ENCODE measurements at places on chromosomes 4 and X.

- no peak for DNase-seq
Measured at GRCh38 chr4:63430105-63430504, 979.1 kb downstream of the TECRL start.

DNA sequence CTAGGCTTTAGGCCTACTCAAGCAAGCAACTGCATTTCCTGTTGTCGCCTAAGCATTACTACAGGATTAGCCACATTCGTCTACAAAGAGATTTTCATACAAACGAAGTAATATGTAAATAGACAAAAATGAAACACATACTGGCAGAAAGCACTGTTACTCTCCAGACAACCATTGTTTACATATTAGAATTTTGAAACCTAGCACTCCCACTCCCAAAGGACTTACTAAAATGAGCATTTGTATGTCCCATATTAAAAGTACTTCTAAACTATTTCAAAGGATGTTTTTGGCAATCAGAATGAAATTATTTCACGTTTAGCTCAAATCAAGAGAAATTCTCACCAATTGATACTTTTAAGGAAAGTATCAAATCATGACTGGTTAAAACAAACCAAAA lies 570.8 kb downstream of the PRR32 start:
- DNase-seq, result no peak

DNA sequence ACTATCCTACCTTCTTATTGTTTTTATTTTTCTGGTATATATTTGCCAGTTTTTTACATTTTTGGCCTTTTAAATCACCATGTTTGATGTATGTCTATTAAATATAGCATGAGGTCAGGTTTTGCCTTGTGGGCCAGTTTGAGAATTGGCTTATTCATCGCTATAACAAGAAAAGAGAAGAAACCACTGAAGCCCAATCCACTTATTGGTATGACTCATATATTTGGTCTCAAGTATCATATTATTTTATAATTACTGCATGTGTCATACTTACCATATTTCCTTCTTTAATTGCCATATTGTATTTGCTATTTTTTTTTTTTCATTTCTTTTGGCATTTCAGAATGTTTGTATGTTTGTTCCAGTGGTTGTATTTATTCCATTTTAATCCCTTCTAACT lies 99.3 kb downstream of the IRF2 start:
- DNase-seq, result no peak

DNA sequence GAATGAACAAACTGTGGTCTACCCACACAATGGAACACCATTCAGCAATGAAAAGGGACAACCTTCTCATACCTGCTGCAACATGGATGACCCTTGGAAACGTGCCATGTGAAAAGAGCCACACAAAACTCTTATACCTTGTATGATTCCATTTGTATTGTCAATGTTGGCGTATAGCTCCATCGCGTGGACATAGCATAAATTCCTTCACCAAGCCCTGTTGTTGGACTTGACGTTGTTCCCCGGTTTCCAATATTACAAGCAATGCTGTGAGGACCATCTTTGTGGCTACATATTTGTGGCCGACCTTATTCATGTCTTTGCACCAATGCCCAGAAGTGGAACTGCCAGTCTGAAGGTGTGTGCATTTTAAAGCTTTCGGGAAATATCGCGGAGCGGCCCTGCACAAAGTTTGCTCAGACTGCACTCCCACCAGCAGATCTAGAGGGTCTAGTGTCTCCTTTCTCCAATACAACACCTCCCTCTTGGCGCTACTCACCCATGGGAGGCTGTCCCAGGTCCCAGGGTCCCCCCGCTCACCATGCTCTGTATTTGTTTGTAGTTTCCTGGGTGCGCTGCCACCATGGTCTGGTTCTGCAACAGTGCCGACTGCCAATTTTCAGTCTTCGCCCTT lies at the start of gene CLDN34:
TSS of gene CLDN34 (plus strand) at position 584 of the 634 bp plus-strand sequence. CDS start at position 584, 0 bp downstream.
- no peak for DNase-seq

GRCh38 chr4:152524427-152524826 lies 11.5 kb downstream of the FBXW7 start:
- no peak for DNase-seq

DNA sequence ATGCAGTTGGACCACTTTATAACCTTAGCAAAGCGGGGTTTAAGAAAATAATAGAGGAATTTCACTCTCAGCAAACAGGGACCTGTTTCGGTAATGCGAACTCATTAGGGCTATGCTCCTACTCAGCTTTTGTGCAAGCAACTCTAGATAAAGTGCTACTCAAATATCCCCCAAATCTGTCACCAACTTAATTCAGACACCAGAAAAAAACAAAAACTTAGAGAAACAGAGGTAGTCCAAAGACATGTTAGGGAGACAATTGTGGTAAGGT lies 123.0 kb downstream of the CAMK2D start:
- DNase-seq, result no peak

- DNase-seq, result no peak
Measured at GRCh38 chrX:100829730-100830129, 9.5 kb downstream of the CSTF2 start.

DNA sequence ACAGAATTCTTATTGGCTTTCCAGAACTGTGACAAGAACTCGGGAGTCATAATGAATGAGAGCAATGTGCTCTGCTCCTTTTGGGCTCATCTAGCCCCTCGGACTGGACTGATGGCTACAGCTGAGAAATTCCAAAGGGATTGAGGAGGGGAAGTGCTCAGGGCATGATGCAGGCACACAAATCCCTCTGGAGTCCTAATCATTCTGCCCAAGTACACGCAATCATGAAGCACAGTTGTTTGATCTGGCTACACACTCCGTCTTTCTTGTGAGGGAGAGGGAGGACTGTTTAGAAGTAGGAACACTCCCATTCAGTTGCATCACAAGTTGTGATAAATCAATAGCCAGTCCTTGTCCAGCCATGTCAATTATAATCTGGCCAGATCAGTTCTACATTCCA lies 237.5 kb downstream of the COL25A1 start:
- no peak for DNase-seq

DNA sequence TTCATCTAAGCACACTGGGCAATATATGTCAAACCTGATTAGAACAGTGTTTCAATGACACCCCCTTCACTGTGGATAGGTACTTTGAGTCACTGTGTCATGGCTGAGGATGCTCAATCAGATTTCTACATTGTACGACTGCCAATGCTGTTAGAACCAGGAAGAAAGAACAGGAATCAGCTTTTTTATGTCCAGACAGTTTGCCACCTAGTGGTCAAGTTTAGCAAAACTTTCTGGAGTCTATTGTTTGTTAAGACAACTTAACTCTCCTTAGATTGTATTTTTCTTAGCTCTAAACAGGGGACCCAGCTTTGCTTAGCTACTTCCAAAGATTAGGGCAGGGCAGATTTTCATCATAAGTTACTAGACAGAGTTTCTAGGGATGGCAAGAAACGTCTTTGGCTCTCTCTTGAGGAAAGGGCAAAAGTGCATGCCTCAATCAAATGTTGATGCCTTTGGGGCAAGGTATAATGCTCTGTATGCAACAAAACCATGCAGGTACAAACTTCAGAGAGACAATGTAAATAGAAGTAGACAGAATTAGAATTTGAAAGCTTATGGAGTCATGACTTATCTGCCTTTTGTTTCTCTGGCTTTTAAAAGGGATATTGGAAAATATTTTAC lies 40.5 kb upstream of the BMP3 start:
- peak; percentile 43 for DNase-seq

GRCh38 chr4:40622913-40623312 lies 6.8 kb downstream of the RBM47 start:
- DNase-seq, result no peak

GRCh38 chrX:23332888-23333821 lies 1.5 kb upstream of the PTCHD1 start:
- no peak for DNase-seq

- no peak for DNase-seq
Measured at GRCh38 chrX:111467896-111468295, 43.5 kb upstream of the SERTM2 start.

GRCh38 chrX:112377481-112377880 lies 294.9 kb upstream of the TRPC5 start:
- no peak for DNase-seq

GRCh38 chrX:140433582-140433981 lies 71.3 kb downstream of the SOX3 start:
- DNase-seq, result no peak

DNA sequence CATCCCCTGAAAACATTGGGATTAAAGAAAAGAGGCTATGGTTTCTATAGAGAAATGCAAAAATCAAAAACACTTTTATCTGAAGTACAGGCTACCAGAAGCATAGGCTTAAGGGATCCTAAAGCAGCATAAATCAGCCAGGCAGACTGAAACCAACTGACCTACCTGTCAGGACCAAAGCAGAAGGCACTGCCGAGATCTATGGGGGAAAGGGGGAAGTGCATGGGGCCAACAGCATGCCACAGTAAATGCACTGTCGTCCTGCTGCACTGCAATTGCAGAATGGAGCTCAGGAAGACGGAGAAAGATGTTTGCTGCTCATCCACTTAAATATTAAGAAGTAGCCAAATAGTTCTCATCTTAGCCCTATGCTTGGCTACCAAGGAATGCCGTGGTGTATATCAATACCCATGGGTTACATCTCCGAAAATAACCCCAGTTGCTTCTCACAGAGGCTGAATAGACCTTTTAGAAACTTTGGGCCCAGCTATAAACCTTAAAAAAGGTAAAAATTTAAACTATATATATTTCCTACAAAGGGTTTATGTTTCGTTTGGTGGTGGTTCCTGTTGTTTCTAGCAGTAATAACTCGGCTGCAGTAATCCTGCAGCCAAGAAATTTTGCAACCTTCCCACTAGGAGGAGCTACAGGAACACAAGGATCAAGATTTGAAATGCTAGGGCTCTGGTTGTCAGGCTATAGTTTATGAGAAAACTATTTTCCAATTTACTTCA lies 312.2 kb upstream of the DIAPH2 start:
- DNase-seq, result peak; percentile 81

DNA sequence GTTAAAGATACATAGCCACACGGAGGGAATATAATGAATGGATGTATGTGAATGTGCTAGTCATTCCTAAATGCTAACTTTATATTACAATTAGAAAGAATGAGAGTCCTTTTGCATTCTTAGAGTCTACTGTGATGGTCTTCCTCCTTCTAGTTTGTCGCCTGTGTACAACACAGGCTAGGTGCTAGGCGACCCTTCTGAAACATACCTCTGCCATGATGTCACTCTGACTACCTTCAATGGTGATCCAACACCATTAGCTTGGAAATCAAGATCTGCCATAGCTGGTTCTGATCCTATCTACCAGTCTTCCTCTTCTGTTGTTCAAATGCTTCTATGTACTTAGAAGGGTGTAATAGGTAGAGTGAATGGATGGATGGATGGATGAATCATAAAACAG lies 151.2 kb downstream of the MGST2 start:
- DNase-seq, result no peak

DNA sequence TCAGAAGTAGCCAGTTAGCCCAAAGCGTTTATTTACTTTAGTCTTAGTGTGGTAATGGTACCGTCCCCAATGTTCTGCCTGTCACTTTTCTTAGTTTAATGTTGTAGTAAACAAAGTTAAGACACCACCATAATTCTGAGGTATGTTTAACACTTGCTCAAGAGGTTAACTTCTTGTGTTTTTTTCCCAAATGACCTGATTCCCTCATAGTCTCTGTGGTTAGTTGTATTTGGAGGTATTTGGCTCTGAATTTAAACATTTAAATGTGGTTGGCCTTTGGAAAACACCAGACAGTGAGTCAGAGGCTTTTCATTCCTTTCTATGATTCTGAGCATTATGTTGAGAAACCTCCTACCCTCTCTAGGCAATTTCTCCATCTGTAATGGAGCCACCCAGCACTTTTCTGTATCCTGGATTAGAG lies 47.9 kb downstream of the CXCL1 start:
- DNase-seq, result no peak

GRCh38 chr4:113316879-113317278 lies 267.4 kb downstream of the ANK2 start:
- DNase-seq, result no peak

GRCh38 chr4:42080306-42080705 lies 72.1 kb downstream of the BEND4 start:
- no peak for DNase-seq

DNA sequence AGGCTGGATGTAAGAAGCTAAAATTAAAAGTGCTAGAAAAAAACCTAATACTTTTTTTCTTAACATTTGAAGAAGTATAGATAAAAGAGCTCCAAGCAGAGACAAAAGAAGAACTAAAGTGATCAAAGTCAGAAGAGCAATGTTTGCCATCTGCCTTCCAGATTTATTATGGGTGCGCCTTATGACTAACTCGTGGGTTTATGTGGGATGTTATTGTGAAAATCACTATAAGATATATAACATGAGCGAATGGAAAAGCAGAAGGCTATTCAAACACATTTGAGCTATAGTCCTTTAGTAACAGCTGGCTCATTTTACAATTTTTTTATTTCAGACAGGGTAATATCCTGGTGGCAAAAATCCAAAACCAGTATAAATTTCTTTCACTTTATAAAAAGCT lies 1040.7 kb downstream of the RAPGEF2 start:
- DNase-seq, result no peak

GRCh38 chrX:119579414-119579813 lies 5.1 kb downstream of the UBE2A start:
- DNase-seq, result no peak

DNA sequence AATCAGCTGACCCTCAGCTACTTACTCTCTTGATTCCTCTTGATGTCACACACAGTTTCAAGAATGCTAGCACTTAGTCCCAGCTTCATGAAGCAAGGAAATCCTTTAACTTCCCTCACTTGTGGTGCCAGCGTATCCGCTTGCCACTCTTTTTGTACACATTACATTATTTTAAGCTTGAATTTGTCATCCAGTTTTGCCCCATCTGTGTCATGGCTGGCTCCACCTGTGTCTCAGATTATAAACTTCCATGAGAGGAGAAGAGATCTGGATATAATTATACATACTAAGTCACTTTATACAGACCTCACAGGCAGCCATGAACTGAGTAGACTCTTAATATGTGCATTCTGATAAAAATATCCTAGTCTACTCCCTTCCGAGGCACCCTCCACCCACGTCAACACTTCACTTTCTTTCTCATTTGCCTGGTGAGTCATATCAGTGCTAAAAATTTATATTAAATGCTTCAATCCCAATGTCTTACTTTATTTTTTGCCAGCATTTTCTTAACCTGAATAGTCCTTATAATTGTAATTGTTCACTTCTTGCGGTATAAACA lies 35.1 kb downstream of the GABRA2 start:
- no peak for DNase-seq

DNA sequence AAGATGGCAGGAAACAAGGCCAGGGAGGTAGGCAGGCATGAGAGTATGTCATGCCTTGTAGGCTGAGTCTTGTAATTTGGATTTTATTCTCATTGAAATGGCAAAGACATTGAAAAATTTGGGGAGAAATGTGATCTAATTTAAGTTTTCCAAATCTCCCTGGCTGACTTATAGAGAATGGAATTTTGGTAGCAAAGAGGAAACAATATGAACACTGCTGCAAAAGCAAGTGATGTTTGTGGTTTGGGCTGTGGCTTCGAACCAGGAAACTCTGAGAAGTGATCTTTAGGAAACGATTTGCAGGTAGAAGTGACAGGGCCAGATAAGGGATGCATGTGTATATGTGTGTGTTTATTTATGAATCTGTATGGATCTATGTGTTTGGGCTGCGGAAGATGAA lies 35.6 kb downstream of the ARSJ start:
- no peak for DNase-seq

Measured in HAP-1 (cell line).